ENCODE measurements at places on chromosomes 1 and 21.

DNA sequence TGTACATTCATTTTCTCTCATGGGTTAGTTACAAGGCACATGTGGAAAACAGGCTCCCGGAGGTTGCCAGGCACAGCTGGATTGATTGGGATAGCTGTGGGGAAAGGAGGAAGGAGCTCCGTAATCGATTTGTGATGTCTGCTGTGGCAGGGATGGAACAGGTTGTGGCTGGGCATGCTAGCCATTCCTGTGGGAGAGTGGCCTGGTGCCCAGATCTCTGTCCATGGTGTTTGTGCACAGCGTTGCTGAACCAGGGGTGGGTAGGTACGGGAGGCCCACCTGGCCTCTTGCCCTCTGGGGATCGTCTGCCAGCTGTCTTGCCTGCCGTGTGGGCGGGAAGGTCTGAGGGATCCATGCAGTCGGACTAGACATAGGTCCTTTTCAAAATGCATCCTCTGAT, 302.8 kb upstream of the VAMP3 start:
- no peak for DNase-seq

DNA sequence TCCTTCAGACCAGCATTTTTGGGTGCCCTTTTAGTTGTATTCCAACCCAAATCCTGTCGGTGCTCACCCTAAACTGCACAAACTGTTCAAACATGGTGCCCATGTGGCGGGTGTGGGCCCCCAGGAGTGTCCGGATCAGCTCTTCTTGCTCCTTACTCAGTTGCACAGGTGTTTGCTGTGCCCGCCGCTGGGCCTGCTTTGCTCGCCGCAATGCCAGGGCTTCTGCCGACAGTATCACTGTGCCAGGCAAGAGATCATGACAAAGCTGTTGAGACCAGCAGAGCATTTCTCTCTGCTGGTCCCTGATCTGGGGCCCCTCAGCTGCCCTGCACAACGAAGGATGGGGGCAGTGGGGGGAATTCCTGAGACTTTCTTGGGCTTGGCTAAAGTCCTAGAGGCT, 4.9 kb downstream of the NR1I3 start:
- DNase-seq, result no peak

- no peak for DNase-seq
These were observed 255.8 kb downstream of the RHOU start for GRCh38 chr1:228990906-228991569.

GRCh38 chr1:241605146-241605805, 34.9 kb downstream of the CHML start:
- DNase-seq, result no peak

DNA sequence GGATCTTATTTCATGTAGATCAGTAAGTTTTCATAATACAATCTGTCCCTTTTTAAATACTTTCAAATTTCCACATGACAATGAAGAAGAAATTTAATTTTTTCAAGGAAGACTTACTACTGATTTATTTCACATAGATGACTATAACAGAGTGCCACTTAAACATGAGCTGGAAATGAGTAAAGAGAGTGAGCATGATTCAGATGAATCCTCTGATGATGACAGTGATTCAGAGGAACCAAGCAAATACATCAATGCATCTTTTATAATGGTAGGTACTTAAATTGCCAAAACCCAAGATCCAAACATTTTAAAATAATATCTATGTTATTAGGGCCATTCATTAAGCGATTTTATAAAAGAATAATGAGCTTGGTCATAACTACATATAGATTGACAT, 110.4 kb downstream of the PTPRC start:
- no peak for DNase-seq

- no peak for DNase-seq
These were observed 86.1 kb downstream of the CLSTN1 start for GRCh38 chr1:9737671-9738070.

DNA sequence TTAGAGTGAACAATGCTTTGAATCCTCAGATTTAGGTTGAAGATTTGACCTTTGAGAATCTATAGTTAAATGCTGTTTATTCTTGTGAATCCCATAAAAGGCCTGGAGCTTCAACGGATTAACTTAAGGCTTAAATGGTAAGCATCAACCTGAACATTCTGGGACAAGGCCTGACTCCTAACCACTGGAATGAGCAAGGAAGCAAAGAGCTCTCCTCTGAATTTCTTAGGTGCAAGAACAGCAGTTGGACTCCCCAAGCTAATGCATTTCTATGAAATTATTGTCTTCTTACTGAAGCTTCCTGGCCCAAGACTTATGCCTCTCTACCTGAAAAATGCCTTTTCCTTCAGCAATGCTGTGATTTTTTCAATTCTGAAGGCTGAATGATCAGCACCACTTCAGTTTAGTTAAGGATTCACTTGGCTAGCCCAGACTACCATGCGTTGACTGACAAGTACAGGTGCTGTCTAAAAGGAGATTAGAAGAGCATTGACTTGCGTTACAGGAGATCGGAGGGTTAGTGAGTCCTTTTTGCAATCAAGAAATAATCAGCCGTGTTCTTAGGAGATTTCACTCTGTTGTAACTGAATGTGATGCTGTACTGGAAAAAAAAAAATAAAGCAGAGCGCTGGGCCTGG, 178.5 kb downstream of the ZC3H11B start:
- no peak for DNase-seq

- DNase-seq, result no peak
These were observed 342.2 kb downstream of the RYR2 start for GRCh38 chr1:237384213-237384612.

DNA sequence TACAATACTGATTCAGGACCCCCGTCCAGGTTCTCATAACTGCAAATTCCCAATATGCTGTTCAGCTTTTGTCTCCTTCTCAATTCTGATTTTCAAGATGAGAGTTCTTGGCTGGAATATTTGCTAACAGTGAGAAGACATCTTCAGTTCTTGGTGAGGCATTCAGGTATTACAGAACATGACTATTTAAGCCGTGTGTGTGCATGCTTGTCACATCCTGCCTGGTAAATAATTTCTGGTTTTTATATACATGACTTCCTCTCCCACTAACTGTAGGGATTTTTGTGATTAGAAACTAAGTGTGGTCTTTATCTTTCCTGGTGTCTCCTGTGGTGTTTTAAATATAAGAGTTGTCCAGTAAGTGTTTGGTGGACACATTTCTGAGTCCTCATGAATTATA, 10.2 kb upstream of the SLC19A2 start:
- no peak for DNase-seq

DNA sequence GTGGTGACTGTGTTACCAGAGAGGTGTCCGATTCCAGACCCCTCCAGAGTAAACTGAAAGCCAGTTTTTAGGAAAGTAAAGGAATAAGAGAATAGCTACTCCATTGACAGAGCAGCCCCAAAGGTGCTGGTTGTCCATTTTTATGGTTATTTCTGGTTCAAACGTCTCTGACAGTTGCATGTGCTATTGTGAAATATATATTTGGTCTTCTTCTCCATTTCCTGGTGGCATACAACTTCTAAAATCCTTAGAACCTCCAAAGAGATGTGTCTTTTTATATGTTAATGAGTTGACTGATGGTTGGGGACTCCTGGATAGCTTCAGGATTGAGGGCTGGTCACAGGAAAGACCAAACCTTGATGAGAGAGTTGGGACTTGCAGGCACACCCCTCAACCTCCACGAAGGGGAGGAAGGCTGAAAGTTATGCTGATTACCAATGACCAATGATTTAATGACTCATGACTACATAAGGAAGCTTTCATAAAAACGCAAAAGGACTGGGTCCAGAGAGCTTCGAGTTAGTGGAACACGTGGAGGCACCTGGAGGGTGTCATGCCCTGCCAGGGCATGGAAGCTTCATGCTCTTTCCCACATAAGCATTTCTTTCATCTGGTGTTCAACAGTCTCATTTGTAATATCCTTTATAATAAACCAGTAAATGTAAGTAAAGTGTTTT, 100.7 kb downstream of the SLC16A1 start:
- DNase-seq, result no peak
